ENCODE measurements at places on chromosomes 11 and 22.
A peak's percentile ranks its signal among the peaks of the same experiment; 100 is the strongest.

- DNase-seq: peak; percentile 73
Observed at GRCh38 chr11:65899356-65900124, 648 bp downstream of the FOSL1 start.

DNA sequence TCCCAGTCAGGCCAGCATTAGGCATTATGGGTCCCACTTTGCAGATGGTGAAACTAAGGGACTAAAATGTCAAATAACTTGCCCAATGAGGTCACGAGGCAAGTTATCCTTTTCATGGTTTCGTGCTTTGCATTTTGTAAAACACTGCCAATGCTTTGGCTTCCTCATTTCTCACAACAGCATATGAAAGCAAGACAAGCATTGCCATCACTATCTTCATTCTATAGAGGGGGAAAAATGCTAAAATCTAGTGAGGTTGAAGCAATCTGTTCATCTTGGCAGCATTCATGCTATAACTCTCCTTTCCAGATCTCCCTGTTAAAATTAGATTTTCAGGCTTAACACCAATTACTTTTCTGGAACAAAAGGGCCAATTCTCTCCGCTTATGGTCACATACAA, 14.8 kb downstream of the FAM181B start:
- DNase-seq: no peak

GRCh38 chr11:95884376-95884775, 39.5 kb downstream of the MTMR2 start:
- no peak for DNase-seq

- DNase-seq: no peak
Observed at GRCh38 chr11:44082645-44083044, 12.8 kb upstream of the EXT2 start.

DNA sequence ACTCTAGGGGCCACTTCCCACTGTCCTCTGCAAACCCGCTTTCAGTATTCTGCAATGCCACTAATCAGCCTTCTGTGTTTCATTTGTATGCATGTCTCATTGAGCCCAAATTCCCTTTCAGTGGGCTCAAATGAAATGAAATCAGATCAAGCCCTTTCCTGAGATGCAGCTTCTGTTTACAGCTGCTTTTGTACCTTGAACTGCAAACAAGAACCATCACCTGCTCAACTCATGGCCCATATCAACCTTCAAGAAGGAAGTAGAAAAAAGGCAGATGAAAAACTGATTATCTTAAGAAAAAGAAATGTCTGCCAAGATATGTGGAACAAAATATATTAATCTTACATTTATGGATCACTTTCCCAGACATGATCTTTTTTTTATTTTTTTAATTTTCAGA, 141.1 kb upstream of the ARHGAP42 start:
- no peak for DNase-seq

- no peak for DNase-seq
Observed at GRCh38 chr22:34324763-34325162, 404.5 kb upstream of the LARGE1 start.

GRCh38 chr11:9506489-9507276, 45.9 kb downstream of the ZNF143 start:
- DNase-seq: peak; percentile 66

DNA sequence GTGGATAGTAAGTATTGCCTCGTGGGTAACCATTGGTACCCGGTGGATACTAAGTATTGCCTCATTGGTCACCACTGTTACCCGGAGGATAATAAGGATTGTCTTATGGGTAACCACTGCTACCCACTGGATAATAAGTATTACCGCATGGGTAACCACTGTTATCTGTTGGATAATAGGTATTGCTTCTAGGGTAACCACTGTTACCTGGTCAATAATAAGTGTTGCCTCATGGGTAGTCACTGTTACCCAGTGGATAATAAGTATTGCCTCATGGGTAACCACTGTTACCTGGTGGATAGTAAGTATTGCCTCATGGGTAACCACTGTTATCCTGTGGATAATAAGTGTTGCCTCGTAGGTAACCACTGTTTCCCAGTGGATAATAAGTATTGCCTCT, 22.6 kb upstream of the NXPE4 start:
- no peak for DNase-seq

DNA sequence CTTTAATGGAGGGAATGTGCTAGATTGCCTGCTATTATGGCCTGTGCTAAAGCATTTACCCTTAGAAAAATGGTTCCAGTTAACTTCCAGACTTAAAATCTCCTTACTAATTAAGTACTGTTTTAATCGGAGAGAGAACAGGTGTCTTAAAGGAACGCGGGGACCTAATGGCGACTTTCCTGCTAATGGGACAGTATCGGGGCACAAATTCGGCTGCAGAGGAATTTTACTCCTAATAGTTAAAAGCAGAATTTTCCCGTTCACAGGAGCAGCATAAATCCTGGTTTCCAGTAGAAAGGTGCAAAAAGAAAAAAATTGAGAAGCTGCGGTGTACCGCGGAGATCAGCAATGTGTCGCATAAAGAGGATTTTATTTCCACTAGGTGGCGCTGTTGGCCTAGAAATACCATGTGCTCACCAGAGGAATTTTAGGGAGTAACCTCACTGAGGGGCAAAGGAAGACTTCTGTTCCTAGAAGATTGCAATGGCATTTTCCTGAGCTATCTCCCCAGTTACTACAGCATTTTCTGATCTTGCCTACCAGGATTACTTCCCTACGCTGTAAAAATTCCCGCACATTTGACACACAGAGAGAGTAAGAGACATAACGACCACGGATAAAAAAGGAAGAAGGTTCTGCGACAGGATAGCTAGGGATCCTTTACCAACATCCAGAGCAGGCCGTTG, 44.5 kb downstream of the ZNF280B start:
- peak; percentile 42 for DNase-seq

GRCh38 chr11:79437981-79438630, 2.7 kb downstream of the TENM4 start:
- peak; percentile 34 for DNase-seq

GRCh38 chr11:70694371-70694770, 296.0 kb downstream of the CTTN start:
- no peak for DNase-seq

DNA sequence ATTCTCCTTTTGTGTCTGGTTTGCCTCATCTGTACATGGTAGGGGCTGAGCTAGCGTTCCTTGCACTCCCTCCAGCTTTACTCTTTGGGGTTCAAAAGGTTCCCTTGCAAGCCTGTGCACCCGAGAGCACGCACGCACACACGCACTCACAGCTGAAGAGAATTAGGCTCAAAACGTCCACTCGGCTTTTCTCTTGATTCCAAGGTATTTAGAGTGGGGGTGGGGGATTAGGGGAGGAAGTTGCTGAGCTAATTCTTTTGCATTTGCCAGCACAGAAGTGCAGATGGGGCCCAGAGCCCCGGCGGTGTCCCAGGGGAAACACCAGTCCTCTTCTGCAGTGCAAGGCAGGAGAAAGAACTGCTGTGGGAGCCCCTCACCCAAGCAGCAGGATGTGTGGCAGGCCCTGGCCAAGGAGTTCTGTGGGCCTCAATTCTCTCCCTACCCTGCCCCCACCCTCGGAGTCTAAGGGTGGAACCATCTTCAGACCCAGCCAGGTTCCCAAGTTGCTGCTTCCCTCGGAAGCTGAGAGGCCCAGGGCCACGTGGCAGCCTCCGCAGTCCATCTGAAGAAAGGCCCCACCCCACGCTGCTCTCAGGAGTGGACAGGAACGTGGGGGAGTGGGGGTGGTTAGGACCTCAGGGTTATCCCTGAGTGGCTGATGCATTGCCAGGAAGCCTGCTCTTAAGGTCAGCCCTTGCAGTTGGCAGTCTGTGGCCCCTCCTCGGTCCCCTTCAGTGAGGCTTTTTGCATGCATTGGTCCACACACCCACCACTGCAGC, 3.8 kb upstream of the KCNQ1OT1 start:
- no peak for DNase-seq

- DNase-seq: no peak
Observed at GRCh38 chr11:80309301-80309700, 868.5 kb upstream of the TENM4 start.

GRCh38 chr11:94925422-94926270, 47.7 kb downstream of the CWC15 start:
- DNase-seq: no peak

DNA sequence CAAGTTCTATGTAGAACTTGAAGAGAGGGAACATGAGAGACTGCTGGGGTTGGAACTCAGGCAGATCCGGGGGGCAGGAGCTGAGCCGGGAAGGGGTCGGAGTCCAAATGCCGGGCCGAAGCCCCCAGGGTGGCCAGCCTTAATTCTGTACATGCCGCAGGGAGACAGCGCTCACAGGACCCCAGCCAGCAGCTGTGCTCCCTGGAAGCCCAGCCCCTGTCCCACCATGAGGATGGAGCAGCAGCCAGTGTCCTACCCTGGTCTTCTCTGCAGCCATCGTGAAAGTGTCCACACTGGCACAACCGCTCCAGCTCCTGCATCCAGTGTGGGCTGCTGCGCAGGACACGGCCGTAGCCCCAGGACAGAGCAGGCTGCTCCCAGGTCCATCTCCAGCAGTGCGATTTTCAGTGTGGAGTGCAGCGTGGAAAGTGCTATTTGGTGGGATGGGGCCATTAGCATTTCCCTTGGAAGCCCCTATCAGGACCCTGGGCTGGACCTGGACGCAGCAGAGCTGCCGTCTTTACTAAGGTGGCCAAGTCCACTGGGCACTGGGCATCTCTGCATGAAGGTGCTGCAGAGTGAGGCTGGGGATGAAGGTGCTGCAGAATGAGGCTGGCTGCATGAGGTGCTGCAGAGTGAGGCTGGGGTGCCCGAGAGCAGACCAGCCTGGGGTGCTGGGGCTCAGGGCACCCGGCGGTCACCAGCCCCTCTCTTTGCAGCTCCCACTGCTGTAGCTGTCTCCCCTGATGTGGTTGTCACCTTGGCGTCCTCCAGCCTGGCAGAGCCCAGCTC, 737.4 kb downstream of the BRD1 start:
- no peak for DNase-seq

DNA sequence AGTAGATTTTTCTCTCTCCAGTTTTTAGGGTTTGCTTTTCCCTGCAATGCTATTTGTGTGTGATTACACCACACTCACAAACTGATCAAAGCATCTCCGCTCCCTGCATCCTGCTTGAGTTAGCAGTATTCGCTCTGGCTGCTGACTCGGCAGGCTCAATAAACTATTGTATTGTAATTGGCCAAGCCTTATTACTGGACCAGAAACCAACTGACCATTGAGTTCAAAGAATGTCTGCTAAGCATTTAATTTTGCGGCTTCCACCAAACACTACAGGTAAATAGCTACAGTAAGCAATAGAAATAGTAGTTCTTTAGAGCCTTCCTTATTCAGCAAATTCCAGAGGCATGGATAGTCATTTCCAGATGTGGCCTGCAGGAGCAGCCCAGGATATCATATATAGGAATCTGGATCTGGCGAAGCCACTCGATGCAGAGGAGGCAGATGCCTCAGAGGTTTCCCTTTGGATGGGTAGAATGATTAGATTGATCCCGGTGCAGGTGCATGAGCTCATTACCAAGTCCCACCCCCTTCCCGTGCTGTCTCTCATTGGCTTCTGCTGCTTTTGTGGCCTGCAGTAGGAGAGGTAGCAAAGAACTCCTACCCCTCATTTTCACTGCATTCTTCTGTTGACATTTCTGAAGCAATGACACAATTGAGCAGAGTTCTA, 77.3 kb downstream of the COMMD9 start:
- no peak for DNase-seq

GRCh38 chr11:134466610-134467567, 54.8 kb upstream of the B3GAT1 start:
- DNase-seq: no peak

- DNase-seq: no peak
Observed at GRCh38 chr22:36191106-36191836, 10.3 kb downstream of the APOL4 start.

DNA sequence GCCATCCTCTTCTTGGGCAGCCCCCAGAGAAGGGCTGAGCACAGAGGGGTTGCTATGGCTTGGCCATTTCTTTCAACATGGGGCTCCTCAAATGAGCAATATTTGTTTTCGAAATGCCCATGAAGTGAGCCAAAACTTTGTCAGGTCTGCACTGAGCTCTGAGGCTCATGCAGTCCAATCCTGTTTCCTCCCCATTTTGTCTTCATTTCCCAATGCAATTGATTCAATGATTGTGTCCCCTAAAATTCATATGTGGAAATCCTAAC, 60.6 kb upstream of the CD44 start:
- no peak for DNase-seq

DNA sequence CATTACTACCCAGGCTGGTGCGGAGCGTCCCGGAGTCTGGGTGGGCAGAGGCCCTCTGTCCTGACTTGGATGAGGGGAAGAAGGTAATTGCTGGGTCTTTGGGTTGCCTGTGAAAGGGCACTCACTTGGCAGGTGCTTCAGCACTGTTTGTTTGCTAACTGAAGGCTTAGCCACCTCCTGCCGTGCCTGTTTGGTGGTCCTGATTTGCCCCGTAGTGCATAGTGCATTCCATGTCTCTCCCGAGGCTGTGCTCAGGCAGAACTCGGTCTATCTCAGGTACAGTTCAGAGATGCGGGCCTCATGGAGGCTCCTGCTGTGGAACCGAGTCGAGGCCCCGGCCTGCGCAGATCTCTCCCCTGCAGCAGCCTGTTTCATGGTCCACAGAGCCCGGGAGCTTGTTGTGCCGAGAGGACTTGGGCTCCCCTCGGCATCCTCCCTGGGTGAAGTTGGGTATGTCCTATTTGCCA, 146.2 kb downstream of the TBC1D22A start:
- DNase-seq: no peak

DNA sequence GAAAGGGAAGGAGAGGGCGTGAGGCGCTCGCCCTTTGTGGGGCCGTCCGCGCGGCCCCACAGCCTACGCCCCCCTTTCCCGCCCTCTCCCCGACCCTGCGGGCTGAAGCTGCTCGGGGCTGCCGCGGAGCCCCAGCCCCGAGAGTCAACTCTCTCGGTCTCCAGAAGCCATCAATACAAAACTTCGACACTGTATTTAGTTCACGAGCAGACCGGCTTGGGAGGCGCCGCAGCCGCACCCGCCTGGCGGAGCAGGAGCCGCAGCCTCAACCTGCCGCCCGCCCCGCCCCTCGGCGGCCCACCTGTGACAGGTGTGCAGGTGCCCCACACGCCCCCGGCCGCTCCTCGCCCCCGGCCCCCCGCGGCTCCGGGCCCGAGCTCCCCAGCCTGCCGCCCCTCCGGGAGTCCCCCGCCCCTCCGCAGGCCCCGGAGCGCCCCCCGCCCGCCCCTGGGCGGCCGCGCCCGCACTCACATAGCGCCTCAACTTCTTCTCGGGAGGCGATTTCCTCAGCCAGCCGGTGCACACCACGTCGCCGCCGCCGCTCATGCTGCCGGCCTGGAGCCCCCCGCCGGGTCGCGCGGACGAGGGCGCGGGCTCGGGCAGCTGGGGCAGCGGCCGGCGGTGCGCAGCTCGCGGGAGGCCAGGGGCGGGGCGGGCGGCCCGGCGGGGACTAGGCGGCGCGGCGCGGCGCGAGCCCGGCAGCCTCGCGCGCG, at the start of gene GAB2:
Gene GAB2 (minus strand): TSS at position 646 of the 713 bp plus-strand sequence. CDS start 100 bp downstream, at position 546.
- no peak for DNase-seq

GRCh38 chr11:120952461-120953434, 71.2 kb upstream of the TBCEL start:
- DNase-seq: peak; percentile 75

DNA sequence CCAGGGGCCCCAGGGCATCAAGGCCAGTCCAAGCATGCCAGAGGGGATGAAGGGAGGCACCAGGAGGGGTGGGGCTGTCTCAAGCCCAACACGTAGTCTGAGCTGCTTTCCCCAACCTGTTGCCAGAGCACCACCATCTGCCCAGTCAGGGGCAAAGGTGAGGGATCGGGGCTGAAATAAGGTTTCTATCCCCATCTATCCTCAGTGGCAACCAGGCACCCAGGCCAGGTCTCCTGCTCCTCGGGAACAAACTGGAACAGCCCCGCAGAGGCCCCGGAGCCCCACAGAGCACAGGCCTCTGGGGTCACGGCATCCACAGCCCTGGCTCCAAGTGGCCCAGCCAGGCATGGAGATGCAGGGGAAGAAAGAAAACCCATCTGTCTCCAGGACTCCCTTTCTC, 19.3 kb downstream of the STARD10 start:
- no peak for DNase-seq
